HFF-Myc (cell line): ENCODE measurements at places on chromosomes 16 and 17.

GRCh38 chr16:19165101-19165500 lies 2.9 kb upstream of the SYT17 start:
- no peak for DNase-seq

- no peak for DNase-seq
Observed at GRCh38 chr17:37710344-37710886, 34.4 kb downstream of the HNF1B start.

GRCh38 chr16:11556945-11557720 lies 29.6 kb downstream of the LITAF start:
- no peak for DNase-seq

DNA sequence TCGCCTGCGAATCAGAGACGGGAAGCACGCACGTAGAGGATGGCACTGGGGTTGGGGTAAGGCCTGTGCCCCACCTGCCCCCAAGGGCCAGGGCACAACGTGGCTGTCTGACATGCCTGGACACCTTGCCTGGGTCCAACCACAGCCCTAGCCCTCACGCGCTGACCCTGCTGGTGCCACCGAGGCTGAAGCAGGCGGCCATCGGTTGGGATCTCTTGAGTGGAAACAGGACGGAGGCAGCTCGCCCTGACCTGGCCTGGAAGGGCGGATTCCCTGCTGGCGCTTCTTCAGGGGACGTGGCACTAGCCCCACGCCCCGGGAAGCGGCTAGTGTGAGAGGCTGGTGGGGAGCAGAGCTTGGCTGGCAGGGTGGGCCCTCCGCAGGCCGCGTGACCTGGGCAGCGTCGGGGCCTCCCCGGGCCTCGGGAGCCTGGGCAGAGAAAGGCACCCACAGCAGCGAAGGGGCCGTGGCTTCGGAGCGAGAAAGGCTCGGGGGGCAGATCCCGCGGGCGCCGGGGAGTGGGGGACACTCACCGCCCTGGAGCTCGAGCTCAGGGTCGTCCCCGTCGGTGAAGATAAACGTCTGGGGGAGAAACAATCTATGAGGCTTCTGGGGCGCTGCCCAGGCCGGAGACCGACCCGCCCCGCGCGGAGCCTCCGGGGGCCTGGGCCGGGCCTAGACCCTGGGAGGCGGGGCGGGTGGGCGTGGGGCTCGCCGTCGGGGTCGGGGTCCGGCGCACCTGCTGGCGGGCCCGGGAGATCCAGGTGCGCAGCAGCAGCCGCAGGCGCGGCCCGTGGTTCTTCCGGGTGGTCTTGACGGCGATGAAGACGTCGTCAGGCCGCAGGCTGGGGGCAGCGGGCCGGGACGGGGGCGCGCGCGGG lies 610 bp downstream of the RFNG start:
- DNase-seq = no peak

DNA sequence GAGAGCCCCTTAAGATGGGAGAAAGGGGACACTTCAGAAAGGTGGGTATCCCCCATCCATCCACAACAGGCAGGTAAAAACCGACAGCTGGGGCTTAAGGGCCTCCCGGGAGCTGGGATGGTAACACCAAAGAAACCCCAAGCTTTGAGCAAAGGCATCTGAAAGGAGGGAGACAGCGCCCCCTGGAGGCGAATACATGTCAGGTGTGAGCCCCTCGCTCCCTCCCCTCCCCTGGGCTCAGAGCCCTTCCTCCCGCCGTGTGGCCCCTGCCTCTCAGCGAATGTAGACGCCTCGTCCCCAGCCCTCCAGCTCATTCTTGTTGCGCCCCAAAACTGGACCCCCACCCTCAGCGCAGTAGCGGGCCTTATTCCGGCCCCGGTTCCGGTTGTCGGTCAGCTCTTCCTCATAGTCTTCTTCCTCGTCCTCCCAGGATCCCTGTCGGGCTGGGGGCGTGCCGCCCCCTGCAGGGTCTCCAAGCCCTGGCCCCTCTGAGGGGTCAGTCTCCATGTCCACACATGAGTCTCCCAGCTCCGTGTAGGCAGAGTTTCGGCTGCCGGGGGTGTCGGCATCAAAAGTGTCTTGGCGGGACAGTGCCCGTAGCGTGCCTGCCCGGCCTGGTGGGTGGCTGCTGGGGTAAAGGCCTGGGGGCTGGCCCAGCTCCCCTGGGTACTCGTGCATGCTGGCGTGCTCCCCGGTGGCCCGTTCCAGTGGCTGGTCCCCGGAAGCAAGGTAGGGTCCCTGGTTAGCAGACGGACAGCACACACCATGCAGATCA lies 9.1 kb upstream of the ARL5C start:
- no peak for DNase-seq

GRCh38 chr17:75832164-75832651 lies 12.0 kb downstream of the UNC13D start:
- DNase-seq = peak; percentile 72

- DNase-seq = no peak
Observed at GRCh38 chr16:50261707-50262235, 4.6 kb upstream of the ADCY7 start.

GRCh38 chr17:38745545-38745944 lies 2.6 kb downstream of the PCGF2 start:
- no peak for DNase-seq

- peak; percentile 43 for DNase-seq
Observed at GRCh38 chr17:67689534-67690177, 28.1 kb upstream of the NOL11 start.

DNA sequence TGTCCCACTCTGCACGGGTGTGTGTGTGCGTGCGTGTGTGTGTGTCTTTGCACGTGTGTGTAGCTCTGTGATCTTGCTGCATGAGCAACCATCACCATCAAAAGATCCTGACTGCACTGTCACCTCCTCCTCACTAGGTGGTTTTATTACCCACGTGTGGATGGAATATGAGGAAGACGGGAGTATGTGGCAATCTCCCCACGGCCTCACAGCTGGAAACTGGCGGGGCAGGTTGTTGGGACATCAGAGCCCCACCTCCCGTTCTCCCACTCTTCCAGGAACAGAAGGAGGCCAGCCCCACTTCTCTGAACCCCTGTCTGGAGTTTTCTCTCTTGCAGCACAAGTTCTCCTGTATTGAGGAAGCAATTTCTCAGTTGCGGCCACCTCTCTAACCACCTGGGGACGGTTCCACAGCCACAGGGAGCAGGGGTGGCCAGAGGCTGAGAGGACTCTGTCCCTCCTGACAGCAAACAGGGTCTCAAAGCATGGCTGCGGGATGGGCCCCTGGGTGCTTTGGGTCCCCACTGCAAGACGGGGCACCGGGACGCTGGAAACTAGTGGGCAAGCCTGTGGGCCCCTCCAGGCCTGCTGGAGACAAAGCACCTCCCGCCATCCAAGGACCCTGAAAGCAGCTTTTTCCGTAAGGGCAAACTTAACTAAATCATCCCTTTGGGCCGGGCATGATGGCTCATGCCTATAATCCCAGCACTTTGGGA lies 27.9 kb upstream of the ATP2C2 start:
- no peak for DNase-seq

DNA sequence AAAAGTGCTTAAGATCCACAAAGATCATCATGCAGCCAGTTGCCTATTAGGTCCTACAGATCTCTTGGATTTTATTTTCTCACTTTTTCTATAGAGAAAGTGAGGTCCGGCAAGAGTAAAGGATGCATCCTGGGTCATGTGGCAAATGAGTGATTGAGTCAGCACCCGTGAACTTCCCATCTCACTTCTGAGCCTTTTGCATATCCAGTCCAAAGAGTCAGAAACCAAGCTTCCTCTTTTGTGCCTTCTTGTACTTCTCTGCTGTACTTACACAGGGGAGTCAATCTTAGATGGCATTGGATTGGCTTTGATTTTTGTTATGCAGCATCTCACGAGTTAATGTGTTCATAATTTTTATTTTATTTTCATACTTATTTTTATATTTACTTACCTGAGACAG lies 114.2 kb upstream of the IRX5 start:
- DNase-seq = no peak

- DNase-seq = no peak
Observed at GRCh38 chr16:88639231-88640038, 1.1 kb downstream of the IL17C start.

- no peak for DNase-seq
Observed at GRCh38 chr16:87966685-87967185, 15.5 kb downstream of the BANP start.

- DNase-seq = no peak
Observed at GRCh38 chr17:42855048-42855596, 4.1 kb downstream of the AOC3 start.

DNA sequence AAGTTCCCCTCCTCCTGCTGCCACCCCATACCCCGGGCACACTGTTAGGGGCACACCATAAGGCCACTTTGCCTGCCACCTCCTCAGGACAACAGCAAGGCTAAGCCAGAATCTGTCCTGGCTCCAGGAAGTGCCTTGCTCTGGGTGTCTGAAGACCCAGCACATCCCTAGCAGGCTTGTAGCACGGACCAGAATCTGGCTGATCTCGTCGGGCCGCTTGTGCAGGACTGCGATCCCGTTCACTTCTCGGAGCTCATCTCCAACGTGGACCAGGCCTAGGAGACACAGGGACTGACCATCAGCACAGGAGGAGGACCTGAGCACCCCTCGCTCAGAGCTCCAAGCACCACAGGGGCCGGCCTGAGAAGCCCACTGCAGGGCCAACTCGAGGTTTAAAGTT lies 7.4 kb downstream of the MPP3 start:
- DNase-seq = no peak

GRCh38 chr16:30949650-30950515 lies 1.0 kb downstream of the ORAI3 start:
- DNase-seq = peak; percentile 61

GRCh38 chr16:89153848-89154271 lies 17.7 kb upstream of the CDH15 start:
- no peak for DNase-seq

DNA sequence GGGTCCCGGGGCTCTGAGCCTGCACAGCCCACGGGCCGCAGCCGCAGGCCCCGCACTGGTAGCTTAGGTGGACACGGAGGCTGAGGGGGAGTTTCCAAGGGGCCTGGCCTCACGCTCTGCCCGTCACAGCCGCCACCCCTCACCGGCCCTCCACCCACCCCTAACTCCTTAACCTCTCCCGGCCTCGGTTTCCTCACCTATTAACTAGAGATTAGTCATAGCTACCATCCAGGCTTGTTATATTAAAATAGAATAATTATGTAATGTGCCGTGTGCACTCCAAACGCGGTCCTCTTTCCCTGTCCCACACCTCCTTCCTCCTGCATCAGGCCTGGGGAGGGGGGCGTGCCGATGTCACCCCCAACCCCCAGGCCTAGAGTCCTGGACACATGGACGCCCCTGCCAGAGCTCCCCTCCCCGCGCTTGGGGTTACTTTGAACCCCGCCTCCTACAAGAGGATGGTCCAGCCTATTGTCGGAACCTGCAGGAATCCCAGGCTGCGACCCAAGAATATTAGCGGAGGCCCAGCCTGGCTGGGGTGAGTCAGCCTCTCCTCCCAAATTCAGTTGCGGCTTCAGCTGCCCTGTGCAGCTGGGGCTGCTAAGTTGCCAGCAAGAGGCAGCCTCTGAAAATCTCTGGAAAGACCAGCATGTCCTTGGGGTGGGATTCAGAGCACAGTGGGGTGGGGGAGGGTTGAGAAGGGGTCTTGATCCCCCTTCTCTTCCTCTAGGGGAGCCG lies 17.3 kb downstream of the SOCS3 start:
- no peak for DNase-seq

DNA sequence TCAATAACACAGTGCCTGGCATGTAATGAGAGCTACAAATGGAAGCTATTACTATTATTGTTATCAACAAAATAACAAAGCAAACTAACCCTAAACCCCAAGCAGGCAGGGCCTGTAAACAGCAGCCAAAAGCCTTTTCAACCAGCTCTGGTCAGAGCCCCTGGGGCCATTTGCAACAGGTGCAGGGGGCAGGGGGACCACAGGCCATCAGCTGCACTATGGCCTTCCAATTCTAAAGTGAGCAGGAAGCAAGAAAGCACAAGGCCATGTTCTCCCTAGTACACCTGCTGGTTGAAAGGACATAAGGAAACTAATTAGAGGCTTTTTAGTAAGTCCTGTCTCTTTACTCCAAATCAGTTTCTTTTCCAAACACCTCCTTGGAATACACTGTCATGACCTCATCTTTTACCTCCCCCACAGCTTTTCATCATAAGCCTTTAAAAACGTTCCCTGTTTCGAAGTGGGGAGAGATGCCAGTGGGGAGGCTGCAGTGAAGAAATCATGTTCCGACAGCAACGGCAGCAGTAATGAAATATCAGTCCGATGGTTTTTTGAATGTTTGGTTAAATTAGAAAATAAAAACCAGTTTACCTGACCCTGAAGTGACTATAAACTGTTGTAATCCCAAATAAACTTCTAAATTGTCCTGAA lies 68.4 kb upstream of the GSG1L start:
- DNase-seq = no peak

DNA sequence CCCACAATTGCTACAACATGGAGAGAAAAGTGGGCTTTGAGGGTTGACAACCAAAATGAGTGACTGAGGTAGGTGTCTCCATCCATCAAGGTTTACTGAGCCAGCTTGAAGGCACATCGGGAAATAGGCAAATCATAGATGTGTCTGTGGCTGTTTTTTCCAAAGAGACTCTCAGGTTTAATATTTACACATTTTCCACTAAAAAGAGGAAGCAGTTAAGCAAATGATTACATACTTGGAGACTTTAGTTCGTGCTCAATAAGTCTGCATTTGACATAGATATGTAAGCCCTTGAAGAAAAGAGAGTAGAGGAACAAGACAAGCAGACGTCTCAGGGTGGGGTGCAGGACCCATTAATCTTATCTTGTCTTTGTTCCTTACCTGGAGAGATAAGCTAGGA lies 148.9 kb upstream of the COX10 start:
- DNase-seq = no peak

DNA sequence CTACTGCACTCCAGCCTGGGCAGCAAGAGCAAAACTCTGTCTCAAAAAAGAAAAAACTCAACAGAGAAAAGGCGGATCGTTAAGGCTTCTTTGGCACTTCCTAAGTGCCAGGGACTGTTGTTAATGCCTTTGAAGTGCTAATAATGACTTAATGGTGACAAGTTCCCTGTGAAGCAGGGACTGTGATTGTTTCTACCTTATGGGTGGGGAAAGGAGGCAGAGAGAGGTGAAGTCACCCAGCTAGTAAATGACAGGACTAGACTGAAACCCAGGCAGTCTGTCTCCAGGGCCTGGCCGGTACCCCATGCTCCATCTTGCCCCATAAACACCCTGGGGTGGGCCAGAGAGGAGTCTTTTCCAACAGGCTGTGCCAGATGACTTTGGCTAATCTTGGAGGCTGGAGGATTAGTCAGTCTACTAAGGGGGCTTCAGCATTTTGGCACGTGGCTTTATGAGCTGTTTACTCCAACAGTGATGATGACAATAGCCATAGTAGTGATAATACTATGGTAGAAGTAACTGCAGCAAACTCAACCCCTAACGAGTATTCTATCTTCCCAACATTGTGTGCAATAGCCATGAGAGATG lies 26.9 kb downstream of the ABCC1 start:
- DNase-seq = no peak

DNA sequence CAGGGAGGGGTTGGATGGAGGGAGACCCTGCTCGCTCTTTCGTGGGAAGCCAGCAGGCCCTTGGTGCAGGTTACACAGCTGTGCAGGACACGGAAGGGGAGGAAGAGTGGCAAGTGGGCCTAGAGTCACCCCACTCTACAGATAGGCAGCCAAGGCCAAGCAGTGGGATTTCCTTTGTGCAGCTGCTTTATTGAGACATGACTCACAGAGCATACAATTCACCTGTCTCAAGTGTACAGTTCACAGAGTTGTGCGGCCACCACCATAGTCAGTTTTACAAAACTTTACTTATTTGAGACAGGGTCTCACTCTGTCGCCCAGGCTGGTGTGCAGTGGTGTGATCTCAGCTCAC lies 91.2 kb upstream of the CIBAR2 start:
- DNase-seq = no peak
